BJ (cell line): ENCODE measurements at places on chromosomes 3 and 15.
A peak's percentile ranks its signal among the peaks of the same experiment; 100 is the strongest.

DNA sequence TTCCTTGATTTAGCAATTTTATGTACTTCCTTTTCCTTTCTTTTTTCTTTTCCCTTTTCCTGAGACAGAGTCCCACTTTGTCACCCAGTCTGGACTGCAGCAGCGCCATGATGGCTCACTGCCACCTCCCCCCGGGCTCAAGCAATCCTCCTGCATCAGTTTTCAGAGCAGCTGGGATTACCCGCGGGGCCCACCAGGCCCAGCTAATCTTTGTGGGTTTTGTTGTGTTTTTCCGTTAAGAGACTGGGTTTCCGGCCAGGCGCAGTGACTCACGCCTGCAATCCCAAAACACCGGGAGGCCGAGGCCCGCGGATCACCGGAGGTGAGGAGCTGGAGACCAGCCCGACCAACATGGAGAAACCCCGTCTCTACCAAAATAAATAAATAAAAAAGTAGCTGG is 17.7 kb downstream of the GOLGA8S start:
- DNase-seq = no peak

- DNase-seq = no peak
Measured at GRCh38 chr3:20361000-20361399, 175.0 kb upstream of the SGO1 start.

- no peak for DNase-seq
Measured at GRCh38 chr15:59180945-59181600, 25.6 kb upstream of the LDHAL6B start.

- no peak for DNase-seq
Measured at GRCh38 chr3:26590919-26591484, 31.6 kb upstream of the LRRC3B start.

DNA sequence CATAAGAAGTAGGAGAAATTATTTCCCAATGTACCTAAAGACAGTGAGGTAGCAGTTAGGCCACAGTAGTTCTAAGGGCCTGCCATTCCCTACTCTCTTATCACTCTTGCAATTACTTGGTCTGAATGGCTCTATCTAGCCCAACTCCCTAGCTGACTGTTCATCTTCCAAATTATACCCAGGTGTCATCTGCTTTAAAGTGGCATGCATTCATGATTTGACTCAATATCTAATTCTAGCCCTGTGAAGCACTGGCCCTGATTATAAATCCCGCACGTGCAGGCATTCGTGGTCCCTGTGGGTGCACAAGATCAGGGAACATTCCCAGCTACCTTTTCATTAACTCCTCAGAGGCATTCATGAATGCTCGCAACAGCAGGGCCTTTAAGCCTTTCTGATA is 43.1 kb upstream of the ZNF774 start:
- no peak for DNase-seq

- no peak for DNase-seq
Measured at GRCh38 chr15:48354694-48355303, 23.6 kb downstream of the DUT start.

DNA sequence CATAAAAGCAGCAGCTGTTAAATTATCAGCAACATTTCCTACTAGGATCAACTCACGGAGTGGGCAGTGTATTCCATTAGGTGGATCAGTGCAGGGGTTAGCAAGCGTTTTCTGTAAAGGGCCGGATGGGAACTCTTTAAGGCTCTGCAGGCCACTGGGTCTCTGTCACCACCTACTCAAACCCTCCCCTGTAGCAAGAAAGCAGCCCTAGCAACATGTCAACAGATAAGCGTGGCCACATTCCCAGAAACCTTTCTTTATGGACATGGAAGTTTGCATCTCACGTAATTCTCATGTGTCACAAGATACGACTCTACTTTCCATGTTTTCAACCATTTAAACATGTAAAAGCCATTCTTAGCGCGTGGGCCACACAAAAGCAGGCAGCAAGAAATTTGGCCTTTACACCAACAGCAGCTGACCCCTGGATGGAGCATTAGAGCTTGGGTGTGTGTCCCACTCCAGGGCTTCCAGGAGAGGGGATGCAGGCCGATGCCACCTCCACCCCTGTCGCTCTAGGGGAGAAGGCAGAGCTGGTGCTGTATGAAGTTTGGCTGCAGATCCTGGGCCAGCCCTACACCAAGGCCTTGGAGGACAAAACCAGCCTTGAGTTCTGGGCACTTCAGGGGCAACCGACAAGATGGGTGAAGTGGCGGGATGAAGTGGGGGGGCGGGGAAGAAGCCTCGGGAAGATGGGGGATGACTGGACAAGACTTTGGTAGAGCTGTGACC is 48.2 kb upstream of the CSPG4 start:
- no peak for DNase-seq

- no peak for DNase-seq
Measured at GRCh38 chr15:78564743-78565096, 600 bp upstream of the CHRNA5 start.

- DNase-seq = no peak
Measured at GRCh38 chr3:54243056-54243931, 120.9 kb downstream of the CACNA2D3 start.

DNA sequence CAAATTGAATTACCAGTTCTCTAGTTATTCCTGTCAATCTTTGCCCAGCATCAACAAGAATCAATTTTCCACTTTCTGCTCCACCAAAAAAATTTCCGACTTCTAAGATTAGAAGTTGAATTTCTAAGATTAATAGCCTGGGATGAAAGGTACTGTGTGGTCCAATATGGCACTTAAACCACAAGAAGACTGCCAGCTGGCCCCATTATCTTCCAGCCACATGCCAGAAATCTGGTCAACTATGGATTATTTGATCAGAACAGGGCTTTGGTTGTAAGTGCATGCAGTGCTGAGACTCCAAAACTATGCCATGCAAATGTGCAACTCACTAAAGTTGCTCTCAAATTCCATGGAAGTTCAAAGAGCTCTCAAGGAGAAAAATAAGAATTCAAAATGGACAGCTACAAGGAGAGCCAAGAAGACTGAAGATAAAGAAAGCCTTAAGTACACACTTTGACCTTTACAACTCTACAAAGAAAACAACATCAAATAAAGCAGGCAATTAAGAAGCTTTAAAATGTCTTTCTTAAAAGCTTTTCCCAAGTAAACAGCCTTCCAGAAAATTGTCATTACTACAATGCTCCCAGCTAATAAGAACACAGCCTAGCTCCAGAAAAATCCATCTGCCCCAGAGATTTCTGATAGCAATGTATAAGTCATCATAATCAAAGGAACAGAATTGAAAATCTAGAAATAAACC is 64.2 kb downstream of the ST3GAL6 start:
- no peak for DNase-seq

- DNase-seq = no peak
Measured at GRCh38 chr15:81024265-81024872, 23.6 kb downstream of the TLNRD1 start.

DNA sequence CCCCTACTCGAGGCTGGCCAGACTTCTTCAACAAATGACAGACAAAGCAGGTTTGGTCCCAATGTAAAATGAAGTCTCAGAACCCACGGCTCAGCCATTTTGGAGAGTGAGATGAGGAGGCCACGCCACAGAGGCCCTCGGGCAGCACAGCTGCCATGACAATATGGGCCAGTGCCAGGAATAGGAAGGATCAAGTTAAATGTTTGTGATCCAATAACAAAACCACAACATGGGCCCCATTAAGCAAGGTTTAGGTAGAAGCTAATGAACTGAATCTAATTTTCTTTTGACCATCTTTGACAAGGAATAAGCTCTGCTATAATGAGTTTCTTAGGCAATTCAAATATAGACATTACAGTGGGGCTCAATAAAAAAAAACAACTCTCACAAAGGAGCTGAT is 52.6 kb downstream of the RFTN1 start:
- DNase-seq = no peak

GRCh38 chr3:14261229-14261628 is 82.6 kb downstream of the LSM3 start:
- DNase-seq = peak; percentile 14

- DNase-seq = no peak
Measured at GRCh38 chr15:44882499-44882968, 74.0 kb upstream of the TERB2 start.
